ENCODE measurements at places on chromosomes 1 and 21. TPM values are rescaled to one million over a fixed set of nuclear protein-coding genes. Genes with fewer than 3 reads are reported as not detected.

- peaks cover 24% of the 10 kb centered on the region for H3K4me1 ChIP-seq
- H3K27ac ChIP-seq = no peak overlapping the region
- DNase-seq = no peak
- no peaks in the 10 kb centered on the region for H3K36me3 ChIP-seq
- no peaks in the 10 kb centered on the region for H3K27me3 ChIP-seq
- no peak overlapping the region for H3K4me3 ChIP-seq
These were observed 97.8 kb upstream of the HNRNPU start for GRCh38 chr1:244962130-244962529.

DNA sequence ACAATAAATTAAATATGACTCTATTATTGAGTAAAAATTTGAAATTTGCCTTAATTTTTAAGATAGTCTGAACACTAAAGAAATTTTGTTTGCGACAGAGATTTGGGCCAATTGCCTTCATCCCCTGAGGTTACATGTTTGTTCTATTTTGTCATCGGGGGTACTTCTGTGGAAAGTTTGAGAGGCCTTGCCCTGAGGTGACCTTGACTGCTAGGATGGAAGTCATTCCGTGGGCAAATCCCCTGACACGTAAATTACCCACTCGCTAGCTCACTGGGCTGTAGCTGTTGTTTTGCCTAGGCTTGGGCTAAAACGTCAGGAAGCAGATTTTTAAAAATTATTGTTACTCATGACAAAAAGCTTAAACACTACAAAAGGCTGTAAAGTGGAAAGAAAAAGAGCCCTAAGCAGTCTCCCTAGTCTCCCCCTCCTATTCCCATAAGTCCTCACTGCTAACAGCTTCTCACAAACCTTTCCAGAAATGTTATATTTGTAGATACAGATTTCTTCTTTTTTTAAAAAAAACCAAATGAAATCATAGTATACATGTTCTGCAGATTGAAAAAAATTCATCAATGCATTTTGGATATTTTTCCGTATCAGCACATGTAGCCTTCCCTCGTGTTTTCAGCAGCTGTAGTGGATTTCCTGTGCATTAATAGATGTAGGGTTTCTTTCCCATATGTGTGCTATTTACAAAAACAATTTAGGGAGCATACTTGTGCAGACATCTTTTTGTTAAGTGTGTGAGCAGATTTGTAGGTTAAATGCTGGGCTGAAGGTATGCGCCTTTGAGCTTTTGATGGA lies 142.7 kb downstream of the MRPS6 start:
- no peak overlapping the region for H3K4me3 ChIP-seq
- no peak for DNase-seq
- H3K27me3 ChIP-seq = no peaks in the 10 kb centered on the region
- H3K27ac ChIP-seq = no peak overlapping the region
- H3K36me3 ChIP-seq = no peaks in the 10 kb centered on the region

- H3K4me1 ChIP-seq = peaks cover 6% of the 10 kb centered on the region
- no peaks in the 10 kb centered on the region for H3K27me3 ChIP-seq
- no peak for DNase-seq
- no peaks in the 10 kb centered on the region for H3K36me3 ChIP-seq
These were observed at the start of gene DNM3 for GRCh38 chr1:171841050-171841910. Gene DNM3, plus strand, starts transcription at chr1:171841498. Its CDS starts 159 bp downstream, at chr1:171841657.

GRCh38 chr1:223083831-223084230 lies 59.2 kb downstream of the TLR5 start:
- no peak for DNase-seq
- no peak overlapping the region for H3K27ac ChIP-seq
- no peaks in the 10 kb centered on the region for H3K4me1 ChIP-seq
- no peaks in the 10 kb centered on the region for H3K27me3 ChIP-seq
- no peaks in the 10 kb centered on the region for H3K36me3 ChIP-seq
- H3K4me3 ChIP-seq = no peak overlapping the region

DNA sequence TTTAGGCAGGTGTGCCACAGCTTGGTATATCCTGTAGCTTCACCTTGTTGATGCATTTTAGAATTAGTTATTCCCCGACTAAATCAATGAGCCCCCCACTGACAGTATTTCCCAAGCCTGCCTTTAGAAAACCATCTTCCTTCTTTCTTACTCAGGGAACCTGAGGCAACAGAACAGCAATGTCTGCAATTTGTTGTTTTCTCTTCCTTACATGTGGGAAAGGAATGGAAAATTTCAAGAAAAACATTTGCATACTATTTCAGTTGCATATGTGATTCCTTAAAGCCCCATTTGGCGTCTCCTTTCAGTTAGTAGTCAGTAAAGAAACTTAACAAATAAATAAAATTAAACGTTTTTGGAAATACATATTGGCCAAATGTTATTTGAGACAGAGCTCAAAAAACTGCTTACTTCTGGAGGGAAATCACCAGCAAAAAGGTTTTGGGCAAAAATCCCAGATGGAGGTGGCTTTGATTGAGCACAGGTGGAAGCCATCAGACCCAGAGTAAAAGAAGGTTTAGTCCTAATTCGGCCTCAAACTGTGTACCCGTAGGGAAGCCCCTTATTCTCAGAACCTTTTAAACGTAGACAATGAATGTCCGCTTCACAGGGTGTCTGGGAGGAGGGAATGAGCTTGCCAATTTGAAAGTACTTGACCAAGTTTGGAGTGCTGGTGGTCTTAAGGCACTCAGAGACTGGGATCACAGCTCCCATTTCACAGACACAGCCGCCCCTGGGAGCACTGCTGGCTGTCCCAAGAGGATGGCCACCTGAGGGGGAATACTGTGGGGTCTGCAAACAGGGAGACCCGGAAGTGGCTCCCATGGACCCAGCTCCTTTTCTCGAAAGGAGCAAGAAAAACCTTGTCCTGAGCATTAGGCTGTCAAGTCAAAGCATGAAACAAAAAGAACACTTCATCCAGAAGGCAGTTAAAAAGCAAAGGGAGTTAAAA lies 9.4 kb downstream of the LHX4 start:
- H3K27me3 ChIP-seq = peaks cover 47% of the 10 kb centered on the region
- H3K27ac ChIP-seq = no peak overlapping the region
- no peaks in the 10 kb centered on the region for H3K36me3 ChIP-seq

DNA sequence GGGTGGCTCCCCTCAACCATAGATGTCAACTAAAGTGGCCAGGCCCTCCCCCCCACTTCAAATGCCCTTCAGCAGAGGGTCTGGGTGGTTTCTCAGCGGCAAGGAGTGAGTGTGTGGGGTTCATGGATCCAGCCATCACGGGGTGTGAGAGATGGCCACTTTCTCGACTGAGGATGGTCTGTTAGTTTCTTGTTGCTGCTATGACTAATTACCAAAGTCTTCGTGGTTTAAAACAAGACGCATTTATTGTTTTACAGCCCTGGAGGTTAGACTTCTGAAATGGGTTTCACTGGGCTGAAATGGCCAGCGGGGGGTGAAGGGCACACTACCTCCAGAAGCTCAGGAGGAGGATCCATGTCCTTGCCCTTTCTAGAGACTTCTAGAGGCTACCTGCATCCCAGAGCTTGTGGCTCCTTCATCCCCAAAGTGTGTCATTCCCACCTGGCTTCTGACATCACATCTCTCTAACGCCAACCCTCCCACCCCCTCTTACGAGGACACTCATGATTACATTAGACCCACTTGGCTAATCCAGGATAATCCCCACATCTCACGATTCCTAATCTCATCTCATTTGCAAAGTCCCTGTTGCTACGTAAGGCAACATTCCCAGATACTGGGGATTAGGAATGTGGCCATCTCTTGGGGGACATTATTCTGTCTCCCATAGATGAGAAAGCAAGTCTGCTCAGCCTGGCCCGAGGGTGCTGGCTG lies 53.0 kb downstream of the EPHB2 start:
- DNase-seq = no peak
- no peaks in the 10 kb centered on the region for H3K4me1 ChIP-seq
- peaks cover 83% of the 10 kb centered on the region for H3K27me3 ChIP-seq
- no peak overlapping the region for H3K27ac ChIP-seq
- H3K4me3 ChIP-seq = no peak overlapping the region

GRCh38 chr1:9322661-9323244 lies 30.1 kb downstream of the SPSB1 start:
- peaks cover 94% of the 10 kb centered on the region for H3K4me1 ChIP-seq
- no peak overlapping the region for H3K4me3 ChIP-seq
- H3K27me3 ChIP-seq = no peaks in the 10 kb centered on the region
- DNase-seq = no peak
- H3K27ac ChIP-seq = peak overlapping the region; percentile 30
- H3K36me3 ChIP-seq = no peaks in the 10 kb centered on the region

DNA sequence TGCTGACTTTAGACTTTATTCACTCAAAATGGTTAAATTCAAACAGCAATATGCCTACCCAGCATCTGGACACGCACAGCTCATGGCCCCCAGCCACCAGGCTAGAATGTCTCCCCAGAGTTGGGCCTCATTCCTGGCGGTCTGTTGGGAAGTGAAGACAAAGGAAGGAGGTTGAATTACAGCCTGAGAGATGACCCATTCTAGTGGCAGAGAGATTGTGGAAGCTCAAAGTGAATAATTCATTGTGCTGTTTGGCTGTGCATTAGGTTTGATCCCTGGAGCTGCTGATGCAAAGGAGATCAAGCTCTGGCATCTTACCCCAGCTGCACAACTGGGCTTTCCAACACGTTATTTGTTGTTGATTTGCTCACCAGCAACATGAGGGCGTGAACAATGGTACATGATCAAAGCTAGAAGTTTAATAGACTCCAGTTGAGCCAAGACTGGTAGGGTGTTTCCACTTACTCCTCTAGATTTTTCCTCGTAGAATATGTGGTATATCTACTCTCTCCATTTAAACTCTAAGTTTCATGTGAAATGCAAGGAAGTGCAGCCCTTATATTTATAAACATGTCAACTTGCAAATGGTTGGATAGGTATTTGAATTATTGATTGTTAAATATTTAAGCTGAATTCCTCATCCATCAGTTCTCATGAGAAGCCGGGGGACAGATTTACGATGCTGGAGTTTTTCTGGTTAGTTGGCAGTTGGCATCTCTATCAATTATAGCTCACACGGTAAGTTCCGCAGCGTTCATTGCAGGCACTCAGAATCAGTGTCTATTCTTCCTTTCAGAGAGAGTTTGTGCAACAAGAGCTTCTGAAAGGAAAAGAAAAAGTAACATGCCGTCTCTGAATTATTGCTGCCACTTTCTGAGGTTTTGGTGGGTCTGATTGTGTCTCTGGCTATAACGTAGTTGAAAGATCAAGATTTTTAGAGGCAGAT lies 222.7 kb downstream of the TM2D1 start:
- H3K4me3 ChIP-seq = no peak overlapping the region
- no peak overlapping the region for H3K27ac ChIP-seq

DNA sequence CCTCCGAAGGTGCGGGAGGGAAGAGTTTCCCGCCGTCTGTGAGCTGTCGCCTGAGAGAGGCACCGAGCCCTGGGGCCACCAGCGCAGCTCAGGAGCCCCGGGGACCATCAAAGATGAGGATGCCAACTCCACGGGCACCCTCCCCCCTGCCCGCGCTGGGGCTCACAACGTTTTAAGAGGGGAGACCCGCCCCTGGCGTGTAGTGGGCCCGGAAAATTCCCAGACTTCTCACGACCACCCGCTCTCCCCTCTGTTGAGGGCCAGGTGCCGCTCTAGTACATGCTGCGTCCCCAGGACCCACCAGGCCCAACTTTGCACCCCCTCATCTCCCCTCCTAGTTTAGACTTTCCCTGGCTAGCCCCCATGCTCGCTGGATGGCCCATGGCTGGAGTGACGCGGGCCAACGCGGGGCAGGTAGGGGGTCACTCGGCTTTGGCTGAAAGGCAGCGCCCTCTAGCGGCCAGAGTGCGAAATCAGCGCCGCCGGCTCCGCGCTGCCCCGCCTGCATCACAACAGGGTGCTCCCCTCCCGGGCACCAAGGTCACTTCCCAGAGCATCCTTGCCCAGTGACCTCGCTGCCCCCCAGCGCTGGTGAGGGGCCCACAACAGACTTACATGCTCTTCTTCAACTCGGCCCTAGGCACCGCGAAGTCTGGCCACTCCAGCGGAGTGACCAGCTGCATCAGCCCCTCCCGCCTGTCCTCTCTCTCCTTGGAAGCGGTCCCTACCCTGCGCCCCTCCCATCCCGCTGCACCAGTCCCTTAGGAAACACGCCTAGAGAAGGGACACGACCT lies 1.8 kb downstream of the CD160 start:
- peaks cover 9% of the 10 kb centered on the region for H3K4me1 ChIP-seq
- no peak overlapping the region for H3K27ac ChIP-seq
- peak overlapping the region; percentile 59 for H3K4me3 ChIP-seq
- peaks cover 21% of the 10 kb centered on the region for H3K27me3 ChIP-seq
- DNase-seq = no peak

DNA sequence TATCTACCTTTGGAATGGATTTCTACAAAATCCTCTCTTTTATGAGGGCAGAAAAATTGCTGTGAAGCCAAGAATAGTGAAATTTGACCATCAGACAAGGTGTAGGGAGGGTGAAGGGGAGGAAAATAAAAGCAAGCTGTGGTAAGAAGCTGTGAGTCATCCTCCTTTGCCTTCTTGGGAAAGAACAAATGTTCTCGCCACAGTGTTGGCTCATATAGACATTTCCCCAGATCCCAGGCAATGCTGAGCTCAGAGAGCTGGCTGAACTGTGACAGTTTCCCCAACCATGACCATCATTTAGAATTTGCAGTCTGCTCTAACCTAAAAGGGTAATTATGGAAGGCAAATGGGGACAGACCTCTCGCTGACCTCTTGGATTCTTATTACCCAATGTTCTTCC lies 235.4 kb downstream of the PBX1 start:
- peak overlapping the region; percentile 78 for H3K27ac ChIP-seq
- no peak overlapping the region for H3K4me3 ChIP-seq
- DNase-seq = no peak
- H3K4me1 ChIP-seq = peaks cover 11% of the 10 kb centered on the region
- H3K27me3 ChIP-seq = no peaks in the 10 kb centered on the region
- H3K36me3 ChIP-seq = no peaks in the 10 kb centered on the region

- no peaks in the 10 kb centered on the region for H3K27me3 ChIP-seq
- no peak overlapping the region for H3K27ac ChIP-seq
- H3K4me1 ChIP-seq = no peaks in the 10 kb centered on the region
These were observed 33.7 kb downstream of the XCL2 start for GRCh38 chr1:168509875-168510791.

- DNase-seq = no peak
- H3K36me3 ChIP-seq = no peaks in the 10 kb centered on the region
- H3K27ac ChIP-seq = no peak overlapping the region
- no peaks in the 10 kb centered on the region for H3K27me3 ChIP-seq
These were observed 625.8 kb downstream of the BRINP3 start for GRCh38 chr1:189851806-189852367.

DNA sequence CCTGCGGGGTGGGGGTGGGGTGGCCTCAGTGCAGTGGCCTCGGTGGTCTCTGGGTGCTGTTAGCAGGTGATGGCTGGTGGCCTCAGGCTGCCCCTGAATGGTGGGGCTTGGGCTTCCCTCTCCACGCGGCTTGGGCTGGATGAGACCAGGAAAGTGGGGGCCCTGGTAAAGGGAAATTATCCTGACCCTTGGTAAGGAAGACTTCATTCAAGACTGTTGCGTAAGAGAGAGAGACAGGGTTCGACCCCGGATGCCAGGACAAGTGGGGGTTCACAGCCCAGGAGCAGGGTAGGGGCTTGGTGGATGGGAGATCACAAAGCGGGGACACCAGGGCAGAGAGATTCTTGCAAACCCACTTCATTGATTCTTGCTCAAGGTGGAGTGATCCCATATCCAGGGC lies 5.5 kb upstream of the TTC34 start:
- peaks cover 6% of the 10 kb centered on the region for H3K4me1 ChIP-seq
- no peaks in the 10 kb centered on the region for H3K36me3 ChIP-seq
- no peak overlapping the region for H3K4me3 ChIP-seq
- DNase-seq = no peak
- no peak overlapping the region for H3K27ac ChIP-seq
- H3K27me3 ChIP-seq = no peaks in the 10 kb centered on the region

Gene HES5
- not detected for total RNA-seq

Gene PIGV
- total RNA-seq = 14.7 TPM

Gene LCE1D
- total RNA-seq = not detected

Gene VANGL1
- 20.0 TPM for total RNA-seq

Measured in esophagus squamous epithelium (tissue), 5 donors.